ENCODE measurements at places on chromosomes 3 and 15.

- DNase-seq: no peak
Measured at GRCh38 chr15:27427276-27427675, 456.3 kb downstream of the GABRG3 start.

GRCh38 chr3:42851228-42851834 is 24.3 kb downstream of the CYP8B1 start:
- no peak for DNase-seq

DNA sequence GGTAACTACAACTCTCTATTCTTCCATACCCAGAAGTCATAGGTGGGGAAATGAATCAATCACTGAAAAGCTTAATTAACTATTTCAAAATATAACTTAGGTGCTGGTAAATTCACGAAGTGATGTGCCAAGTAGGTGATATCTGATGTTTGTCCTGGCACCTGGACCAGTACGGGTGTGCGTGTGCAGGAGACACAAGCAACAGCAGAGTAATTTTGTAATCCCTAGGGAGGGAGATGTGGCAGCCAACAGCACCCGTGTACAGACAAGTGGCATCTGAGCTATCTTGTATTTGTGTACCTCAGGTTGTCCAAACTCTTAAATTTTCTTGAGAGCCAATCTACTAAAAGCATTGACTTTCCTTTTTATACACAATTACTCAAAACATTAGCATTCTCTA is 22.8 kb downstream of the USF3 start:
- no peak for DNase-seq

- no peak for DNase-seq
Measured at GRCh38 chr3:190120269-190121060, at the start of gene P3H2. TSS of gene P3H2 (minus strand) at chr3:190120897. CDS start at chr3:190120731, 166 bp downstream.

DNA sequence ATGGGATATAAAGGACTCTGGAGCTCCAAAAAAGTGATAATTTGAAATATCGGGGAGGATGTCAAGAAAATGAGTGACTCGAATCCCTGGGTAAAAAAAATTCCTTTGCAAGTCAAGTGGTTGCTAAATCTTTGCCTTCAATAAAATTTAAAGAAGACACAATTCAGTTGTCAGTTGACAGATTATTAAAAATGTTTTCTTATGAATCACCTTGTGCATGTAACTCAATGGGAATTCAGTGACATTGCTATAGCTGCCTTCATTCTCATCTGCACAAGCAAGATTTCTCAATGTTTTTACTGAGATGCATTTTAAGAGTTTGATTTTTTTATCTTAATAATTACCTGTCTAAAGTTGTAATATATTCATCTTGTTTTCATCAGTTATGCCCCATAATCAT is 264.0 kb upstream of the IL12A start:
- DNase-seq: no peak

DNA sequence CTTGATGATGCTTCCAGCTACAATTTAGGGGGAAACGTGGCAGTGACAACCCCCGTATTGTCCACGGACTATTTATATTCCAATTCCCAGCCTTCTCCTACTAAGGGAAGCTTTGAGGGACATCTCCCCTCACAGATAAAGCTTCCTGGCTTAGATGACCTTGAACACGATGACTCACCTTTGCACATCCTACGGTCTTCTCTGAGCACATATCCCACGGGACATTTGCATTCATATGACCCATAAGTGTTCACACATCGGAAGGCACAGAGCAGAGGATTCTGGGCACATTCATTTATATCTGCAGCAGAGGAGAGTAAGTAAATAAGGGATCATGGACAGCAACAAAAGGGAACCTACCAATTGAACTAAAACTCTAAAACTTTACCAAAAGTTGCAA is 101.5 kb downstream of the DUT start:
- DNase-seq: no peak

DNA sequence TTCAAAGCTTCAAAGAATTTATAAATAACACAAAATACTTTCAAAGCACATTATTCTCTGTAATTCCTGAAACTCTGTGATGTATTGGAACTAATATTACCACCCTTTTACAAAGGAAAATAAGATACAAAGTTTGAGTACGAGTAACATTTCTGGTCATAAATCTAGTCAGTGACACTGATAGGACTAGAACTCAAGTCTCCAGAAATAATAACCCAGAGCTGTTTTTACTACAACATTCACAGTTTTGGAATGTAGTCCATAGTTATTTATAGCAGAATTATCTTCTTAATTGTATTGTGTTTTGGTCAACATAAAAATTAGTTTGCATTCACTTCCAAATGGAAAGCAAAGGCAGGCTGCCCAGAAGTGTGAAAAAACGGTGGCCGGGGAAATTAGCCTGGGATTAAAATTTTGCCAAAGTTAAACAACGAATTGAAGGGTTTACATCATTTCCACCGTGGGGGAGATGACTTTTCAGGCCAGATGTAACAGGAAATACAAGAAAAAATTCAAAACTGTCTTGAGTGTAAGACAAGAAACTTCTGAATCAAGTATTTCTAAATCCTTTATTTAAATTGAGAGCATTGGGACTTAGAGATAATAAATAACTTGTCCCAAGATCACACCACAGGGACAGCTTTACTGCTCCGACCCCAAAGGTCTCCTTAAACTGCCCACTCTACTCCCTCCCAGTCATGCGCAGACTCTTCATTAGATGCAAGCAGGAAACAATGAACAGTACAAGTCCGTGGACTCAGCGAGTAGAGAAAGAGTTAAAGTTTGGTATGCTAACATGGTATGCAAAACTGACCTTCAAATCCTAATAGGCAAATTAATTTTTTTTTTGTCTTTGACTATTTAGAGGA is 74.3 kb upstream of the VGLL4 start:
- no peak for DNase-seq

- DNase-seq: no peak
Measured at GRCh38 chr3:113405180-113405579, 36.1 kb downstream of the CFAP44 start.

GRCh38 chr3:136343873-136344555 is 93.9 kb downstream of the PCCB start:
- no peak for DNase-seq

Data from activated CD4-positive, alpha-beta T cell treated with anti-CD3 and anti-CD28 coated beads, Interleukin-2, amount 50 U/mL, for 24 hours (primary cell).